ENCODE measurements at places on chromosomes 13 and 19. TPM values are rescaled to one million over a fixed set of nuclear protein-coding genes. Genes with fewer than 3 reads are reported as not detected.

GRCh38 chr19:18029617-18030338 is 21.8 kb downstream of the ARRDC2 start:
- DNase-seq, result no peak

Gene CCNA1
- 1.7 TPM for total RNA-seq

- DNase-seq, result no peak
These were observed 2.0 kb upstream of the JUNB start for GRCh38 chr19:12789098-12789903.

DNA sequence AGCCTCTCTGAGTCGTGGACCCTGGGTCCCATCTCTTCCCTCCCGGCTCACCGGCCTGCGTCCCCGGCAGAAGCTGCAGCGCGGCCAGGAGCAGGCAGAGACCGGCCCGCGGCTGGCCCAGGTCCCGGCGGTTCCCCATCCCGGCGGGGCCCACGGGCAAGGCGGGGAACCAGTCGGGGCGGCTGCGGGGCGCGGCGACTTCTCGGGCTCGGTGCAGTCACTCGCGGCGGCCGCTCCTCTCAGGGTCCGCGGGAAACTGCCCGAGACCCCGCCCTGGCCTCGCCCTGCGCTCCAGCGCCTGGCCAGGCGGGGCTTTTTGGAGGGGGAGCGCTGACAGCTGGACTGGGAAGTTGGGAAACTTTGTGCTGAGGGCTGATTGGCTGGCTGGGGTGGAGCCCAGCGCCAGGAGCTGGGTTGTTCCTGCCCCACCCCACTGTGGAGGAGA is at the start of gene COL5A3:
TSS of gene COL5A3 (minus strand) at position 258 of the 445 bp plus-strand sequence. CDS start at position 139, 119 bp downstream.
- no peak for DNase-seq

DNA sequence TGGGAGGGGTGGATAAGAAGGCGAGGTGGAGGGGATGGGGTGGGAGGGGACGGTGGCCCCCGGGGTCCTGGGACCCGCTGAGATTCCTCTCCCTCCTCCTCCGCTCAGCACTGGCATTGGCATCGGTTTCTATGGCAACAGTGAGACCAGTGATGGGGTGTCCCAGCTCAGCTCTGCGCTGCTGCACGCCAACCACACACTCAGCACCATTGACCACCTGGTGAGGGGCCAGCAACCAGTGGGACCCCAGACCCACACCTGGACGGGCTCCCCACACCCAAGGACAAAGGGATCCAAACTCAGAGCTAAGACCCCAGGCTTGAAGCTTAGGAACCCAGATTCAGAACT is 5.9 kb downstream of the TTYH1 start:
- DNase-seq, result no peak

Gene HSPB6
- 0.33 TPM for total RNA-seq

DNA sequence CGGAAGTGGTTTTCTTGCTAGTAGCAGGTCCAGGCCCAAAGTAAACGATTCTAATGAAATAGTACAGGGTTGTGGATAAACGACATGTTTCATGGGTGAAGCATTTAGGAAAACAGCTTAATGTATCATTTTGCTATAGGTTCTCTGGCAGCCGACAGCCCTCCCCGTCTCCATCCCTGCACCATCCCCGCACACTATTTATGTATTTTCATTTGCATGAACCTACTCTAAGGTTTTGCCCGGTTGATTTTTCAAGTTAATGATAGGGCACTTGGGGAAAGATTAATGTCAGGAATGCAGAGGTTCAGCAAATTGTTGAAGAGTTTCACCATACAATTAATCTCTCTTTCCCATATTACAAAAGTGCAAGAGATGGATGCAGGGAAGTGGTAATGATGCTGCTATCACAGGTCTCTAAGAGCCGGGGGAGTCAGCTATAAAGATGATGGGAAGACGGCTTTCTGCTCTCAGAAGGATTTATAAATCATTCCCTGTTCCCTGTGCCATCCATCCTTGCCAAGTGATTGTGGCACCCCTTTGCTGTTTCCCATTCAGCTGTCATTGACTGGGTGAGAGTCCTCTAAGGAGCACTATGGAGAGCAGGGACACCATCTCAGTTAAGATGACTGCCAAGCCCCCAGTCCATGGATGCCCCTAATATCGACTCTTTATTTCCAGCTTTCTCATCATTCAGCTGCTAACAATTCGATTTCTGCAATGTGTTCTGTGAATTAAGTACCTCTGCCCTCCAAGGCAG is 186.3 kb downstream of the IRS2 start:
- DNase-seq, result no peak

Gene VSTM2B
- not detected for total RNA-seq

GRCh38 chr13:31172535-31172934 is 10.8 kb upstream of the HSPH1 start:
- DNase-seq, result no peak

DNA sequence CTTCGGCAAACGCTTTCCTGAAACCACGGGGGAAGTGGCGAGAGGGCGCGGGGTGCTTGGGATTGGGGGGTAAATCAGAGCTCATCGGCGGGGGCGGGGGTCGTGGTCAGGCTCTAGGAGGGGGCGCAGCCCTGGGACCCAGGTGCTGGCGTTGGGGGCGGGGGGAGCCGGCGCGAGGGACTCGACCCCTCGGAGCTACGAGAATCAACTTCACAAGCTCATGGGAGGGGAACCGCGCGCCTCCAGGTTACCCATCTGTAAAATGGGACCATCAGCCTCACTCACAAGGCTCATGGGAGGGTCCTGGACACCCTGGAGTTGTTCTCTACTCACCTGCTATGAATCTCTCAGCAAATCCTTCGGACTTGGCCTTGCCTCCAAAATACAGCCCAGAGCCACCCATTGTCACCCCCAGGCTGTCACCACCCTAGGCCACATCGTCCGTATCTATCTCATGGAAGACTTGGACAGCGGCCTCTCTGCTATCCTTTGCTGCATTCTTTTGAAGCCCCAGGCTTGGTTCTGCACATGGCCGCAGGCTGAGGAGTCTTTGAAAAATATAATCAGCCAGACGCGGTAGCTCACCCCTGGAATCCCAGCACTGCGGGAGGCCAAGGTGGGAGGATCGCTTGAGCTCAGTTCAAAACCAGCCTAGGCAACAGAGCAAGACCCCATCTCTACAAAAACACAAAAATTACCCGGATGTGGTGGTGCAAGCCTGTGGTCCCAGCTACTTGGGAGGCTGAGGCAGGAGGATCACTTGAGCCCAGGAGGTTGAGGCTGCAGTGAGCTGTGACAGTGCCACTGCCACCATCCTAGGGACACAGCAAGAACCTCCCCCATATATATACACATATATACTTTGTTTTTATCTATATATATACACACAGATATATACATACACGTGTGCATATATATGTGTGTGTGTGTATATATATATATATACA is 939 bp upstream of the RANBP3 start:
- DNase-seq, result no peak

Gene ZFR2
- total RNA-seq, result 3.9 TPM

- no peak for DNase-seq
These were observed 523.0 kb upstream of the SLITRK1 start for GRCh38 chr13:84405286-84405685.

DNA sequence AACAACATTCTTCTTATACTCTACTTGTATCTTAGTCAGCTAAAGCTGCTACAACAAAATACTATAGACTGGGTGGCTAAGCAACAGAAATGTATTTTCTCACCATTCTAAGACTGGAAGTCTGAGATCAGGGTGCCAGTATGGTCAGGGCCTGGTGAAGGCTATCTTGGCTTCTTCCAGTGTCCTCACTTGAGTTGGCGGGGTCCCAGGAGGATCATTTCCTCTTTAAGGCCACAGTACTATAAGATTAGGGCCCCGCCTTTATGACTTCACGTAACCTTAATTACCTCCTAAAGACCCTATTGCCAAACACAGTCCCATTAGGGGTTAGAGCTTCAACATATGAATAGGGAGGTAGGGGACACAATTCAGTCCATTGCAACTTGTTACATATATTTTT is 30.7 kb upstream of the DOCK9 start:
- no peak for DNase-seq

- no peak for DNase-seq
These were observed 32.0 kb upstream of the TMEM255B start for GRCh38 chr13:113726961-113727411.

Gene ICAM3
- total RNA-seq, result 5.1 TPM

Gene NEK5
- 1.4 TPM for total RNA-seq

DNA sequence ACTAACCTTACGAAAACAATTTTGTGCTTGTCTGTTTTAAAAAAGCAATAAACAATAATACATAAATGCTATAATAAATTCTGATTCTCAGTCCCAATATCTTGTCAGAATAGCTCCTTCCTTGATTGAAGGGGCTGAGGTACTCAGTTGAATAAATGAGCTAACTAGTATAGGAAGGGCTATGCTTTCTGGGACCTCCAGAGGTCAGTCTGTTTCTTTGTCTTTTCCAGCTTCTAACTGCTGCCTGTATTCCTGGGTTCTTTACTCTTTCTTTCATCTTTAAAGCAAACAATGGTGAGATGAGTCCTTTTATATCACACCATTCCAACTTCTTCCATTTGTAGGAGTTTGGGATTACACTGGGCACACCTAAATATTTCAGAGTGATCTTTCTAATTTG is 1297.0 kb upstream of the ATXN8OS start:
- no peak for DNase-seq

Gene KRI1
- 32.1 TPM for total RNA-seq

Gene KANK3
- total RNA-seq, result 0.36 TPM

DNA sequence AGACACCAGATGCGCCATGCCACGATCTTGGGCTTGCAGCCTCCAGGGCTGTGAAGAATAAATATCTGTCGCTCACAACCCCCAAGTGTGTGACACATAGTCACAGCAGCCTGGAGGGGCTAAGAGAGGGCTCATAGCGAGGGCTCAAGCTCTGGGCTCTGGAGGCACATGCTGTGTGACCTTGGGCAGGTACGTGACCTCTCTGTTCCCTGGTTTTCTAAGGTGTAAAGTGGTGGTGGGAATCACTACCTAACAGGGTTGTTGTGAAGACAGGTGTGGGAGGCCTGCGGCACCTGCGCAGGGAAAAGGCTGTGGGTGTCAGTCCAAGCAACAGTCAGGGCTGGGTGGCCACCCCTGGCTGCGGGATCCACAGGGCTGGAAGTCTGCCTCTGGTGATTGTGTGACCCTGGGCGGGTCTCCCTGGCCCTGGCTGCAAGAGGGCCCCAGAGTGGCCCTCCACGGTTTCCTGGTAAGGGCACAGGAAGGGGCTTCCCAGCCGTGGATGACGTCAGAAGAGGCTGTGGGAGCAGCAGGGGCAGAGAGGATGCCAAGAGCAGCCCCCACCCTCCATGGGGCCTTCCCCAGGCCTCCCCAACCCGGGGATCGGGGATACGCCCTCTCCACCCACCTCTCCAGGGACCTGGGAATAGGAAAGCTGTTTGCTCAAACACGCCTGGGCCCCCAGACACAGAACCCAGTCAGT is 218.8 kb upstream of the SGCG start:
- no peak for DNase-seq

GRCh38 chr13:55087085-55087484 is 2053.6 kb upstream of the PRR20A start:
- DNase-seq, result no peak

GRCh38 chr13:21637296-21637695 is 33.3 kb upstream of the MICU2 start:
- no peak for DNase-seq

DNA sequence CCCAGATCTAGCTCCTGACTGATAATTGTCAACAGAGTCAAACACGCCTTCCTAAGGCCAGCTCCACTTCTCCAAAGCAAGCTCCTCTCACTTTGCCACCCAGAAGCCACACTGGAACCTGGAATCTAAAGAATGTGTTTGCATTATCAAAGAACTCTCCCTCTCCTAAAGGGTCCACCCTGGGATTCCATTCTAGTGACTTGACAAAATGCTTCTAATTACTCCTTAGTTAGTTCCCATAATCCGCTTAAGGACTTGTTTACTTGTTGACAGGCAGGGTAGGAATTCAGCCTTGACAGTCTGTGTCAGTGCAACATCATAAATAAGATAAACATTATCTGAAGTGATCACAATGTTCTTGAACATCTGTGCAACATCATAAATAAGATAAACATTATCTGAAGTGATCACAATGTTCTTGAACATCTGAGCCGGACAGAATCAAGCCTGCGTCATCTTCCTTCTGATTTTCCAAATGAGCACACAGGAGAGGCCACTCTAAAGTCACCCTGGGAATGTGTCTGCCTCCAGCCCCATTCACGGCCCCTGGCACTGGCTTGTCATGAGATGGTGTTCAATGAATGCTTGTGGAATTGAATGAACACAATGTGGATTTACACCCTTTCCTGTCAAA is 512.1 kb downstream of the IRS2 start:
- DNase-seq, result no peak

Gene GPC5
- total RNA-seq, result 0.57 TPM

- no peak for DNase-seq
These were observed 1.7 kb downstream of the SAMD1 start for GRCh38 chr19:14088634-14089411.

Gene FFAR3
- not detected for total RNA-seq

- DNase-seq, result no peak
These were observed 525.5 kb downstream of the RFC3 start for GRCh38 chr13:34343413-34343940.

GRCh38 chr13:65921933-65922332 is 1308.2 kb downstream of the PCDH9 start:
- DNase-seq, result no peak

- no peak for DNase-seq
These were observed 1979.1 kb downstream of the OLFM4 start for GRCh38 chr13:55007681-55008080.

GRCh38 chr19:22622901-22623840 is 11.0 kb upstream of the ZNF492 start:
- DNase-seq, result no peak

DNA sequence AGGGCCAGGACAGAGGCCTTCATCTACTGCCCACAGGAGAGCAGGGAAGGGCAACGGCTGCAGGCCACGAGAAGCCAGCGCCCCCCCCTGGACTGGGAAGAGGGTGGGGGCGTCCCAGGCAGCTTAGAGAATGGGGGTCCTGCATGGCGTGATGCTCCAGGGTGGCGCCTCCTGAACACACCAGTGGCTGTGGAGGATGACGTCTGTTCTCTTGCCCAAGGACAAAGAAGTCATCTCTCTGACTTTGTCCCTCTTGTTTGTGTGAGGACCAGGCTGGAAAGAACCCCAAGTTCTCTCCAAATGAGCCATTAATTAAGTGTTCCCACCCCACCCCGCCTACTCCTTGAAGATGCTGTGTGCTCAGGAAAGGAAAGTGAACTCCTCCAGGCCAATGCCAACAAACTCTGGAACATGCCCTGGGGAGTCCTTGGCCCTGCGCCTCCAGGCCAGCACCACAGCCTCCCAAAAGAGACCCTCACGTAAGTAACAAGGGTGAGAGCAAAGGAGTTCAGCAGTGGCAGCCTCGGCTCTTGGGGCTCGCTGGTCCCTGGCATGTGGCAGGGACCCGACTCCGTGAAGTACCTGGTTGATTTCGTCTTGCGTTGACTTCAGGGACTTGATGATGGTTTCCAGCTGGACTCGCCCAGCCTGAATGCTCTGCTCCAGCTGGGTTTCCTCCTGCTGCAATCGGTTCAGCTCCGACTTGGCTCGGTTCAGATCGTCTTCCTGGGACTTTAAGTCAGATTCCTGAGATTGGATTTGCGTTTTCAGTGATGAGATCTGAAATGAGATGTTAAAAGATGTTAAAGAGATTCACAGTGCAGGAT is 68.4 kb downstream of the EPS15L1 start:
- DNase-seq, result no peak

Gene IGFL3
- total RNA-seq, result not detected

Gene CGB2
- not detected for total RNA-seq

All from progenitor cell of endocrine pancreas (in vitro differentiated cells).